AG08395 (cell line): ENCODE measurements at places on chromosomes 3 and 15.

DNA sequence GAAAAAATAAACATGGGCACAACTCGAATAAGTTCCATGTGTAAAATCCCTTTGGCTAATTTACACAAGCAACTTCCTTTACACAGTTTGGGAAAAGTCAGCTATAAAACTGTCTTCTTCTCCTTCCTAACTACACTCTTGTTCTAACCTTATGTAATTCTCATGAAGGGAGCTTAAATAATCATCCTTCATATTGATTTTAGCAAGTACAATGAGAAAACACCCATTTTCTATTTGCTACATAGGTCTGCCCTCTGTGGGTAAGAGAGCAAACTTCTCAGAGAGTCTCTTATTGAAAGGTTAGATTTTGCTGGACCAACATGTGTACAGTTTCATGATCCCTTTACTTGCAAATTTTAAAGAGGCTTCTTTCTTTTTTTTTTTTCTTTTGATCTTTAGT is 398.5 kb downstream of the ROBO1 start:
- DNase-seq, result no peak

GRCh38 chr3:46414739-46415138 is 7.7 kb downstream of the CCRL2 start:
- DNase-seq, result no peak

GRCh38 chr3:168803536-168803935 is 707.8 kb upstream of the GOLIM4 start:
- DNase-seq, result no peak

GRCh38 chr15:31434588-31435260 is 108.1 kb downstream of the KLF13 start:
- DNase-seq, result peak; percentile 86

GRCh38 chr3:76107935-76108570 is 322.7 kb upstream of the ZNF717 start:
- DNase-seq, result peak; percentile 50

DNA sequence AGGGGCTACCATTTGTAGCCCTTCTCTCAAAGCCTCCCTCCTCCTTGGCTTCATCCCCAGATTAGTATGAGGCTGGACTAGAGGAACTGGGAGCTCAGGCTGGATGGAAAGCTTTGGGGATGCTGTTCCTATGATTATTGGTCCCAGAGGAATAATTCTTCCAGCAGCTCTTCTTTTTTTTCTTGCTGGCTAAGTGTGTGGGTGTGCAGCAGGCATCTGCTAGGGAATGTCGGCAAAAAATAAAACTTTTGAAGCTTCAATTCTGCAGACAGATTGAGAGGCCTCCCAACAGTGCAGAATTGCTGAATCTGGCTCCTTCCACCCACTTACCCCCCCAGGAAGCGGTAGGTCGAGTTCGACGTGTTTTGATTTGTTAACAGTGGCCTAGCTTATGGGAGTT is 138.5 kb upstream of the ANKRD28 start:
- DNase-seq, result peak; percentile 25

- DNase-seq, result no peak
Measured at GRCh38 chr15:69795601-69796000, 302.1 kb downstream of the TLE3 start.

DNA sequence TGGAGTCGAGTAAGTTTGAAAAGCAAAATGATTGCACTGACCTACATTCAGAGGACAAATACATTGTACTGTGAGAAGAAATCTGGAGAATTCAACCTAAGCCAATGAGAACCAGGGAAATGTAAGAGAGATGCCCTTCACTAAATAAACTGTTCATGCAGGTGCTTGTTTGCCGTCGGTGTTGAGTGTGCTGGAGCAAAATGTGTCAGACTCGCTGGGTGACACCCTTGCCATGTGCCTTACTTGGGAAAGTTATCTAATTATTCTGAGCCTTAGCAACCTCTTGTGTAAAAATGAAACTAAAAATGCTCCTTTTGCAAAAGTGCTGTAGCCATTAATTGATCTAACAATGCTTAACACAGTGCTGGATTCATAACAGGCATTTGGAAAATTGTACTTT is 140.4 kb downstream of the GABRB3 start:
- no peak for DNase-seq

GRCh38 chr3:35064761-35065160 is 574.6 kb upstream of the ARPP21 start:
- DNase-seq, result no peak

GRCh38 chr15:48126667-48127355 is 6.0 kb downstream of the SLC24A5 start:
- DNase-seq, result no peak
